ENCODE measurements at places on chromosomes 2 and 18. TPM values are rescaled to one million over a fixed set of nuclear protein-coding genes. Genes with fewer than 3 reads are reported as not detected.

- DNase-seq = no peak
These were observed 172.6 kb downstream of the HAUS1 start for GRCh38 chr18:46276748-46277147.

DNA sequence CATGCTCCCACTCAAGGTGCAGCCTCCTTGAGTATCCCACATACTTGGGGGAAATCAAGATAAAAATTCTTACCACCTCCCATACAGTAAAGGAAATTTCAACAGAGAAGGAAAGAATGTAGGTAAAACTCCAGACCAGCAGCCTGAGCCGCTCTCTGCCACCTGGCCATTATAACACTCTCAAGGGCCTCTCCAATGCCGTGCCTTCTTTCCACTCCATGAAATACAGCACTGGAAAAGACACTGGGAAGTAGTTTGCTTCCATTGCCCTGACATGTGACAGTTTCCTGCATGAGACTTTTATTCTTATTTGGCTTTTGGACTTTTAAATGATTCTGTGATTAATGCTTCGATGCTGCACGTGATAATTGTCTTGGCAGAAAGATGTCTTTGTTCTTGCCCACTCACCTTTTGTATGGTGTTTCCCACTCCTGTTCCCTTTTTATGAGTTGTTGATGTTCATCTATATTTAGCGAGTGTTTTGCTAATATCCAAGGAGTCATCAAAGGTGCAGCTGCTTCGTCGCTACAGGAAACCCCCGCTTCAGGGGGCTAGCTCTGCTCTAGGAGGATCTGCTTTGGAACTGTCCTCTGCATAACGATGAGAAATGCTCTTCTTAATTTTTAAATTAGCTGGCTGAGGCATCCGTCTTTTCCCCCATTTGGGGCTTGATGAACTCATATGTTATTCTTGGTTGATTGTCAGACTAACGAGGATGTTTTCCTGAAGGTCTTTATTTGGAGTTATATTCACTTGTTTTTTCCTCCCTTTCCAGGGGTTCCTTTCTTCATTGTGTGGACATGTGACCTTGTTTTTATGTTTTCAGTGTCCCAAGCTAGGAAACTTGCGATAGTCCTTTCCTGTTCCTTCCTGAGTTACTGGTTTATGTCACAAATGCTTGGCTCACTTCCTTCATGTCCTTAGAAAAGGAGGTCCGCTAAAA lies 179.4 kb downstream of the TXNL1 start:
- no peak for DNase-seq

DNA sequence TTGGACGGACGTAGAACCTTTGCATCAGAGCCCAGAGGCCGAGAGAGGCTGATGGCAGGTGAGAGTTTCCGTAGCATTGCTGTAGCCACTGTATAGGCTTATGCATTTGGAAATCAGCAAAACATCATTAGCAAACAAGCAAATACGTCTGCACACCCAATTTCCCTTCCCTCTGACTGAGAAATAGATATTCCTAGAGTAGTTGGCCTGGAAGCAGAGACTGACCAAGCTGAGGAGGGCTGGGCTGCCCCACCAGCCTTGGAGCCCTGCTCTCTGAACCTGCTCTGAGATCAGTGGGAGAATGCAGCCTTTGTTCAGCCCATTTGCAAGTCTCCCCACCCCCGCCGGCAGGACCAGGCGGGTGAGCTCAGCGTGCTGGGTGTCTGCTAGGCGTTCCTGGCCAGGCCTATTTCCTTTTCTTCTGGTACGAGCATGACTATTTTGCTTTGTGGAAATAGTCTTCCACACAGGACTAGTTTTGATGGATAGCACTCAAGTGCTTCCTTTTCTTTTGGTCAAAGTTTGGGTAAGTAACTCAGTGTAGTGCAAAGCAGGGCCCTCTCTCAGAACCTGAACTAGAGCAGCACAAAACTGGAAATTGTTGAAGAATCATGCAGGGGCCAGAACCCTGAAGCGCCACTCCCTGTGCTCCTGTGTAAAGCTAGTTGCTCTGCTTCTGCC lies 21.9 kb upstream of the RNF149 start:
- DNase-seq = peak; percentile 56

DNA sequence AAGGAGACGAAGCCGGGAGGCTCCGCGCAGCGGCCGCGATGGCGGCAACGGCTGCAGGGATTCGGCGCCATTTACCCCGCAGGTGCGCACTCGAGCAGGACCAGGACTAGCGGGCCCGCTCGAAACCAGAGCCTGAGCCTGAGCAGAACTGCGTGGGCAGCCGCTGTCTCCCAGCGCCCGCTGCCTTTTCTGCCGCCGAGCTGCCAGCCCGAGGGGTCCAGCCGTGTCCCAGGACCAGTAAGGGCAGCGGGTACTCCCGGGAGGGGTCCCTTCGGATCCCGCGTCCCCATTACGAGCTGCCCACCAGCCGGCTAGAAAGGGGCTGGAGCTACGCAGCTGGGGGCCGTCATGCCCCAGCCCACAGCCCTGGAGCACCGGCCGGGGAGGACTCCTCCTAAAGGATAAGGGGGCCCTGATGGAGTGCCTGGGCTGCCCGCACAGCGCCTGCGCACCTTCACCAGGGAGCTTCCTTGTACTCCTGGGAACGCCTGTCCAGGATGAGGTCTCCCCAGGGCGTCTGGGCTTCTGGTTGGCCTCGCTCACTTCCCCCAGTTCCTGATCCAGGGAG lies 9.9 kb downstream of the ALPP start:
- no peak for DNase-seq

The DAPL1 gene
- not detected for total RNA-seq

The CLEC4F gene
- 0.17 TPM for total RNA-seq

DNA sequence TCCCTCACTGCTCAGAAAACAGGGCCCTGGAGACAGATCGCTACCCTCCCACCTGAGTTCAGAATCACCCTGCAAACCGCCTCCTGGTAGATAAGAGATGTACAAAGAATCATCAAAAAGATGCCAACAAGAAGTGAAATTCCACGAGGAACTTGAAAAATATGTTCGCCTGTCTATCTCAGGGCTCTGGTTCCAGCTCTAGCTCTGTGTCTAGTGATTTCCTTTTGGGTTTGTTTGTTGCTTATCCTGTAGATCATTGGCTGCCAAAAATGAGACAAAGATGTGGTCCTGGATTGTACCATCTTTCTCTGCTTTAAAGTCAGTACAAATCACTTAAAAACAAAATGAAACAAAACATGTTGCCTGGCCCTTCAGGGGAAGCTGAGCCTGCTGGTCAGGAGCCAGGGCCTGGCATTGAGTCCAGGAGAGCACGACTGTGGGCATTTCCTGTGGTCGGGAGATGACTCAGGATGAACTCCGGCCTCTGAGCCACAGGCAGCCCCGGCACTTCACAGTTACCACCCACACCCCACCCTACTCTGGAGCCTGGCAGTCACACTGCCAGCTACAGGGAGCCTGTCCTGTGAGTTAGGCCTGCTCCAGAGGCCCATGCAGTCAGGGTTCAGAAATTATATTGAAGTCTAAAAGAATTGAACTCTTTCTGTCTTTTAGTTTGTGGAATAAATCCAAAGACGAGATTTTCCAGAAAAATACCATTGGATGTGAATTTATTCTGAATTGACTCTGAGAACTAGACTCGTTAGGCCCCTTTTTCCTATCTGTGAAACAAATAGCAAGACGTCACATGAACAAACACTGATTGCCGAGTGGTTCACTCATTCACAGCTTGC lies 8.0 kb upstream of the ITGB6 start:
- peak; percentile 87 for DNase-seq

DNA sequence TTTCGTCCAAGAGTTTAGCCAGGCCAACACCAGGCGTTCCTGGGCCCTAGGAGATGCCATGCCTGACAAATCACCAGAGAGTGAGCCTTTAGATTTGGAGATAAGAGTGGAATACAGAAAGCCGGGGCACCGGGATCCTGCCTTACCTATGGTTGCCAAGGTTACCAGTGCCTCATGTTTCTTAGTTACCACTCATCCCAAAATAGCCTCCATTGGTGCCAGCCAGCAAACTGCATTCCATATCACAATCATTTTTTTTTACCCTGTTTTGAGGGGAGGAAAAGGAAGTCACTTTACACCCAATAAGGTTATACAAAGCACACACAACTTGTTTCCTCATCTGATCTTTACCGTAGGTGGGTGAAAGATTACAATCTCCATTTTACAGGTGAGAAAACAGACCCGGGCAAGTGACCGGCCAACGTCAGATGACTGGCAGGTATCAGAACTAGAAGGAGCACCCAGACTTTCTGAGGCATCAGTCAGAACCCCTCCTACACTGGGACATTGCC lies 48.3 kb upstream of the PDIA6 start:
- no peak for DNase-seq

The DNAJC5G gene
- not detected for total RNA-seq

The IHH gene
- 12.8 TPM for total RNA-seq

The NGEF gene
- total RNA-seq = 12.0 TPM

- peak; percentile 47 for DNase-seq
These were observed 15.7 kb downstream of the SPC25 start for GRCh38 chr2:168874368-168875054.

- DNase-seq = no peak
These were observed 47.4 kb downstream of the ZBTB7C start for GRCh38 chr18:48361801-48362200.
